ENCODE measurements at places on chromosomes 12 and 14.

DNA sequence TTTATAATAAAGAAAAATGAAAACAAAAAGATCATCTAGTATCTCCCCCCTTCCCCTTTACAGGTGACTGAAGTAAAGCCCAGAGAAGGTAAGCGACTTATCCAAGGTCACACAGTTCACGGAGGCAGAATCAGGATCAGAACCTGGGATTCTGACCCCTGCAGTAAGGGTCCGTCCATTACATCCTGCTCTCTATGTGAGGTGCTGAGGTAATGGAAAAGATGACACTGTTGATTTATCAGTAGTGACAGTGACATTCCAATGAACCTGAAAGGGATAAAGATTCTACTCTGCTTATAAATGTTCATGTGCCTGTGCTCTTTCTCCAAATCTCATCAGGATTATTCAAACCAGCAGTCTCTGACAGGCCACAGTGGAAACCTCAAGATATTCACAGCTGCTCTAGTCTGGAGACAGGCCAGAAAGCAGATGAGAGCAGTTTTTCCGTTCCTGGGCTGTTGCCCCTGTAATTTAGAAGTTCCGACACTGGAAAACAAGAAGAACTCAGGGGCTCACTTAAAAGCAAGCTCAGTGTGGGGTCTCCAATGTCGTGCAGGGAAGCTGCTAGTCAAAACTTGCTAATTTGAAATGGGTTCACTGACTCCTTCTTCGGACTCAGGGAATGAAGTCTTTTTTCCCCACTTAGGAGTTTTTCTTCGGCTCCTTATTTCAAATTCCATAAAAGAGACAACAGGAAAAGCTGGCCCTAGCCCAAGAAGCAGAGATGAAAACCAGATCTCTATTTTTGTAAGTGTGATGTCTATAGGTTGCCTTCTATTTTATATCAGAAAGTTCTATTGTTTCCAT, 131.8 kb upstream of the EEA1 start:
- DNase-seq = peak; percentile 20

- DNase-seq = no peak
Measured at GRCh38 chr12:30201301-30202160, 417.8 kb upstream of the TMTC1 start.

DNA sequence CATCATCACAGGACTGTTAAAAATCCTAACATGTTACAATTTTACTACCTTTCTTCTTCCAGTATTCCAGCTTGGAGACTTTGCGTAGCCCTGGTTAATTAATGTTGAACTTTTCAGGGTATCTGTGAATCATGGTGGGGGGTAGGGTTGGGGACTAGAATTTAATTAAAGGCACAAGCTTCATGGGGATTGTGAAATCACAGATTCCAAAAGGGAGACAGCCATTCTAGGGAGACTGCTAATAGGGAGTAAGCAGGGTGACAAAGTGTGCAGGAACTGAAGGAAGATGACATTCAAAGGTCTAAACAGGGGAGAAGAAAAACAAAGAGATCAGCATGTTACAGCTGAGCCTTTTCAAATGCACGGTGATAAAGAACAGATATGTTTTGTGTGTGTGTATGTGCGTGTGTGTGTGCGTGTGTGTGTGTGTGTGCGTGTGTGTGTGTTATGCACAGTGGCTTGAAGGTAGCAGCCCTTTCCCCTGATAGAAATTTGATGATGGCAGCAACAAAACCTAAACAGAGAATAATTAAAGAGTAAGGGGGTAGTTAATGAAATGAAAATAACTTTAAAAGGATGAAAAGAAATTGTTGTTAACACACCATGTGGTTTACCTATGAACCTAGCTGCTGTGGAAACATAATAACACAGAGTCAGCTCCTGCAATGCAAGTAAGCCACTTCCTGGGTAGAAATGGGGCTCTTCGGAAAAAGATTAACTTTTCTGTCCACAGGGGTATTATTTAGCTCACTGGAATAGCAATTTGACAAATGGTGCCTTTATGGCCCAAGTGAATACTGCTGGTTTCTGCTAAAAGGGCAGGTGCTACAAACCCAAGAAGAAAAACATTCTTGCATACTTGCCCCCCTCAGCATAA, 581.7 kb downstream of the DIO2 start:
- no peak for DNase-seq

DNA sequence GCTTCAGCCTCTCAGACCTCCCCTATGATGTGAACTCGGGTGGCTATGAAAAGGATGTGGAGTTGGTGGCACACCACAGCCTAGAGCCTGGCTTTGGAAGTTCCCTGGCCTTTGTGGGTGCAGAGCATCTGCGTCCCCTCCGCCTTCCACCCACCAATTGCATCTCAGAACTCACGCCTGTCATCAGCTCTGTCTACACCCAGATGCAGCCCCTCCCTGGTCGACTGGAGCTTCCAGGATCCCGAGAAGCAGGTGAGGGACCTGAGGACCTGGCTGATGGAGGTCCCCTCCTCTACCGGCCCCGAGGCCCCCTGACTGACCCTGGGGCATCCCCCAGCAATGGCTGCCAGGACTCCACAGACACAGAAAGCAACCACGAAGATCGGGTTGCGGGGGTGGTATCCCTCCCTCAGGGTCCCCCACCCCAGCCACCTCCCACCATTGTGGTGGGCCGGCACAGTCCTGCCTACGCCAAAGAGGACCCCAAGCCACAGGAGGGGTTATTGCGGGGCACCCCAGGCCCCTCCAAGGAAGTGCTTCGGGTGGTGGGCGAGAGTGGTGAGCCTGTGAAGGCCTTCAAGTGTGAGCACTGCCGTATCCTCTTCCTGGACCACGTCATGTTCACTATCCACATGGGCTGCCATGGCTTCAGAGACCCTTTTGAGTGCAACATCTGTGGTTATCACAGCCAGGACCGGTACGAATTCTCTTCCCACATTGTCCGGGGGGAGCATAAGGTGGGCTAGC, 7.0 kb upstream of the RPS26 start:
- DNase-seq = no peak

GRCh38 chr12:119071638-119072231, 90.4 kb downstream of the SRRM4 start:
- no peak for DNase-seq

- no peak for DNase-seq
Measured at GRCh38 chr12:54601841-54602240, 13.4 kb upstream of the PPP1R1A start.

- no peak for DNase-seq
Measured at GRCh38 chr12:28175098-28175589, 15.1 kb upstream of the CCDC91 start.

DNA sequence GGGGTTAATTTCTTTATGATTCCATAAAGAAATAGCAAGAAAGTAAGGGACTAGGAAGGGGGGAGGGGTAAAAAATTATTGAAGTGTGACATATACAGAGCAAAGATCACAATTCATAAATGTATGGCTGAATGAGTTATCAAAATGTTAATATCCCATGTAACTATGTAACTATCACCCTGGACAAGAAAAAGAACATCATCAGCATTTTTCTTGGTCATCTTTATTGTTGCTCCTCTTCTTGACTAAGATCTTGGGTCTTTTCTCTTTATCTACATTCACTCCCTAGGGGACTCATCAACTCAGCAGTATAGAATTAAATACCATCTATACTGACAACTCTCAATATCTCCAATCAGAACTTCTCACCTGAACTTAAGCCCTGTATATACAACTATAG, 57.5 kb downstream of the CAND1 start:
- DNase-seq = no peak

GRCh38 chr12:58925111-58925611, 4.9 kb upstream of the LRIG3 start:
- DNase-seq = no peak

GRCh38 chr14:50001151-50001998, 108.5 kb downstream of the ARF6 start:
- peak; percentile 73 for DNase-seq

- DNase-seq = peak; percentile 9
Measured at GRCh38 chr12:76790564-76791552, 26.9 kb downstream of the ZDHHC17 start.

All from AG08396 (cell line).